ENCODE measurements at places on chromosomes 4 and X.

DNA sequence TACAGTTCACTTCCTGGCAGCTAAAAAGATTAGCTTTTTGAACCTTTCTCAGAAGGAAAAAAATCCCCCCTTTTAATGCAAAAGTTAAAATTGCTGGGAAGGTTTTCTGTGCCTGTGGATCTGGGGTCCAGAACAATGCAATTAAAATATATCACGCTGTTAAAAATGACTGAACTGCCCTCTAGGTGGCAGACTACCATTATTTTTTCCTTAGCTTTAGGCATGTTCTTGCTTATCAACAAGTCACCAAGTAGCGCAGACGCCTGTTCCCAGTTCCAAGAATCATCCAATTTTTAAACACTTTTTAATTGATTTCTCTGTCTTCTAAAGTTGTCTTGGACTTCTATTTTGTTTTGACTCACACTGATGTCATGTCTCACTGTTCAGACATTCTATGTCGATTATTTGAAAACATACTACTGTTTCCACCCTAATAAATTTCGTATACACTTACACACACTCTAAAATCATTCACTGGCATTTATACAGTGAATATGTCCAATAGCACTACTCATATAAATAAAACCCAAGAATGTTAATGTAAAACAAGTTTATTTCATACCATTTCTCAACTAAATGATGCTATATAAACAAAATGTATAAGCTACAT lies 661.6 kb downstream of the RAPGEF2 start:
- no peak for DNase-seq

GRCh38 chr4:24570574-24571236 lies 13.6 kb downstream of the DHX15 start:
- no peak for DNase-seq

DNA sequence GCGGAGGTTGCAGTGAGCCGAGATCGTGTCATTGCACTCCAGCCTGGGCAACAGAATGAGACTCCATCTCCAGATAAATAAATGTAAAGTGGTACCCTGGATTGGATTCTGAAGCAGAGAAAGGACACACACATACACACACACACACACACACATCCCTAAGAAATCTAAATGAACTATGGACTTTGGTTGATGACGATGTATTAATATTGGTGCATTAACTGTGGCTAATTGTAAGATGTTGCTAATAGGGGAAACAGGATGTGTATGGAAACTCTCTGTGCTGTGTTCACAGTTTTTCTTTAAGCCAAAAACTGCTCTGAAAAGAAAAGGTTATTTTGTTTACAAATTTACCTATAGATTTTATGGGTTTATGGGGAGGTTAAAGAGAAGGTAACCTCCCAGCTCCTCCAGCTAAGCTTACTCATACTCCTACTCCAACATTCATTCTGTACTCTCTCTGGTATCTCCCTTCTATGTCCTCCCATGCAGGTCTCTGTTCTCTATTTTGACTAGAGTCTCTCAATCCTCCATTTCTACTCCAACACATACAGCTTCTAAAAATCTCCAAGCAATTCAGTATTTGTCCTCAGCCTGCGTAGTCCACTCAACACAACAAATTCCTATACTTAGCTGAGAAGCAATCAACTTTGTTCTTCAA lies 46.5 kb upstream of the RELL1 start:
- DNase-seq = no peak

- DNase-seq = no peak
These were observed 79.3 kb upstream of the DYNLT3 start for GRCh38 chrX:37926700-37927099.

GRCh38 chr4:143882892-143883291 lies 22.5 kb downstream of the GYPE start:
- DNase-seq = no peak

DNA sequence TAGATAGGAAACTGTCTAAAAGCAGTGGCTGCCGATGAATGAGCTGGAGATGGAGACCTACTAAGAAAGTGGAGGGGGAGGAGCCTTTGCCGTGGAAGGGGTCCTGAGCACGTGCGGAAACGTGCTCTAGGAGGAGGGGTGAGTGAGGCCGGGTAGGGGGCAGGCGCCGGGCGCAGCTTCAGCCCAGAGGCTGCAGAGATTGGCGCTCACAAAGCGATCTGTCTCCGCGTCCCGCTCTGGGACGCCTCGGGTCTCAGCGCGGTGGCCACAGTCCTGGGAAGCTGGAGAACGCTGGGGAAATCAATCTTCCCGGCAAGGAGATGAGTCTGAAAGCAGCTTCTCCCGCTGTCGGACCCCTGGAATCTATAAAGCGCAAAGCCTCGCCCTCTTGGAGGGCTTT lies 444 bp upstream of the ARHGAP6 start:
- no peak for DNase-seq

- no peak for DNase-seq
These were observed 768.2 kb downstream of the KCTD8 start for GRCh38 chr4:43680421-43680820.

GRCh38 chrX:123425471-123425870 lies 241.4 kb downstream of the GRIA3 start:
- DNase-seq = no peak

DNA sequence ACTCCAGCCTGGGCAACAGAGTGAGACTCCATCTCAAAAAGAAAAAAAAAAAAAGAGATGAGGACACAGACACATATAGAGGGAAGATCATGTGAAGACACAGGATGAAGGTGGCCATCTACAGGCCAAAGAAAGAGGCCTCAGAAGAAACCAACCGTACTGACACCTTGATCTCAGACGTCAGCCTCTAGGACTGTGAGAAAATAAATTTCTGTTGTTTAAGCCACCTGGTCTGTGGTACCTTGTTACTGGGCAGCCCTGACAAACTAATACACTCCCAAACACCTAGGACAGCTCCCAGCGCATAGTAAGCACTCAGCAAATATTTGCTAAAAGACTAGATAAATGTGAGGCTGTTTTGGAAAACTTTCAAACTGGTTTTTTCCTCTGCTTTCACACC lies 59.2 kb upstream of the SMIM10 start:
- DNase-seq = no peak

DNA sequence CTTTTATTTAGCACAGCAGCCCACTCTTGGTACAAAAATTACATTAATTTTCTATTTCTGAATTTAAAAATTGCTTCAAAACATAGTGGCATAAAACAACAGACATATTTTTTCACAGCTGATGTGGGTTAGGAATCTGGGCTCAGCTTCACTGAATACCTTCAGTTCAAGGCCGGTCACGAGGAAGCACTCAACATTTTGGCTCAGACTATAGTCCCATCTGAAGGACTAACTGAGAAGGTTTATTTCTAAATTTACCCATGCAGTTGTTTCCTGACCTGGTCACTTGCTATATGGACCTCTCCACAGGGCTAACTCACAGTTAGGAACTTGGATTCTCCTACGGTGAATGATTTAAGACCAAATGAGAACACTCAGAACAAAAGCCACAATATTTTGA lies 1230.2 kb upstream of the ADGRL3 start:
- no peak for DNase-seq

- DNase-seq = no peak
These were observed 262.7 kb downstream of the PDHA2 start for GRCh38 chr4:96102541-96103026.

GRCh38 chr4:12615822-12616221 lies 868.3 kb downstream of the RAB28 start:
- no peak for DNase-seq

DNA sequence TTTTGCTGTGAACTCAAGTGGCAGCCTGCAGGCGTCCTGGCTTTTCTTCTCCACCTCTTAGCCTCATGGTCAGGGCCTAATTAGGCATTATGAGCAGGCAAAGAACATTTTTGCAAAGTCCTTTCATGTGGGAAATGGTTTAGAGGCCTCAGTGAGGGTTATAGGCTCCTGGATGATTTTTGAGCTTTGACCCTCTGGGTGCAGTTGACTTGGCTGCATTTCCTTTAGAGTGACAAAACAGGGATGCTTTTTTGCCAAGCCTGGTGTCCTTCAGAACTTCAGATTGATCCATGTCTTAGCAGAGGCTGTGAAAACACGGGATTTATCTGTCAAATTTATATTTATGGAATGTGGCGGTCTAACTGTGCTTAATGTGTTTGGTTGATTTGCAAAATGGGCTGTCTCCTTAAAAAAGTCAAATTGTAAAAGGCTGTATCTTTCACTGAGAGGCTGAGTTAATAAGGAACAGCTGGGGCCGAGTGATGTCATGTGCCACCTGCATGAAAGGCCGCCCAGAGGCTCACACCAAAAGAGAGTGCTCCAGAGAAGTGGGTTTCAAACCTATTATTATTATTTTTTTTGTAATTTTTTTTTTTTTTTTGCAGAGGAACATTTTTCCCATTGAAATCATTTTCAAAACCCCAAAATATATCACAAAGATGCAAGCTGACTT lies 192.2 kb upstream of the ARX start:
- no peak for DNase-seq

DNA sequence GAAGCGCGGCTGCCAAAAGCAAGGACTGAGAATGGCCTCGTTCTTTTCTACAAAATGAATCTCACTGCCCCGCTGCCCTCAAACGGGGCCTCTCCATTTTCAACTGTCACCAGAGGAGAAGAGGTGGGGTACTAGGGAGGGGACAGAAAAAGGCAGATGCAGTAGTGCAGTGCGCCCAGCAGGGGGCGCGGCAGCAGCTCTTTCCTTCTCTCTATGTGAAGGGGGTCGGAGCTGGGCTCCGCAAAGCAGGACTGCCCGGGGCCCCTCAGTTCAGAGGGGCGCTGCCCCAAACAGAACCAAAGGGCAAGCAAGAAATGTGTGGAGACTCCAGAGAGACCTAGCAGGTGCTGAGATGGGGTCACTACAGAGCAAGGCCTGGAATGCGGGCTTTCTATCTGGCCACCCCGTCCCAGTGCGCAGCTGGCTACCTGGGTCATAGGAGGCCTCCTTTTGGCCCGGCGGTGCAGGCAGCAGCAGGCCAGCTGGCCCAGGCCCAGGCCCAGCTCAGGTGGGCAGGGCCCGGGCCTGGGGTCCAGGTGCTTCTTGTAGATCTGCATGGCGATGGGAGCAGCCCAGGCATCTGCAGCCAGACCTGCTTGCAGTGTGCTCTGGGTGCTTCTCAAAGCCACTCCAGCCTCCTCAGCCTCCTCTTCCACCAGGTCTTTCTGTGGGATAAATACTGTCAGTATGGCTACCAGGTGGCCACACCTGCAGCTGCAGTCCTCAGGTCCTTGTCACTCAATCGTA lies 5.9 kb downstream of the IRAK1 start:
- no peak for DNase-seq

- no peak for DNase-seq
These were observed 26.0 kb upstream of the AWAT1 start for GRCh38 chrX:70208479-70208878.

GRCh38 chrX:107684956-107685385 lies 56.7 kb downstream of the PRPS1 start:
- DNase-seq = peak; percentile 19

DNA sequence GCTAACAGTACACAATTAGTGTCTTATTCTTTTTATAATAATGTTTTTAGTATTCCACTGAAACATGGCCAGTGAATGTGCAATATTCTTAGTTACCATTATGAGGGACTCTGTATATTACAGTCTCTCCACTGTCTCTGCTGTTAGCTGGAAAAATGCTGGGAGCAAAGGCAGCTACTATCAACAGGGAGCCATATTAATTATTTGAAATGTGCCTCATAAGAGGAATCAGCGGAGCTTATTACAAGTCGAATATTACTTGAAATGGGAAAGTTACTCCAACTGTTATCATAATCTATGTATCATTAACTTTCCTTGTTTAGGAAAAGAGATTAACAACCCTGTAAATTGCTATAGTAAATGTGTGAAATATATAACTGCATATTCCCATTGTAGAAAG lies 612.0 kb downstream of the ADGRL3 start:
- DNase-seq = no peak

- no peak for DNase-seq
These were observed 531.4 kb upstream of the TECRL start for GRCh38 chr4:64940698-64941097.
